AG20443 (cell line): ENCODE measurements at places on chromosomes 11 and 22.

DNA sequence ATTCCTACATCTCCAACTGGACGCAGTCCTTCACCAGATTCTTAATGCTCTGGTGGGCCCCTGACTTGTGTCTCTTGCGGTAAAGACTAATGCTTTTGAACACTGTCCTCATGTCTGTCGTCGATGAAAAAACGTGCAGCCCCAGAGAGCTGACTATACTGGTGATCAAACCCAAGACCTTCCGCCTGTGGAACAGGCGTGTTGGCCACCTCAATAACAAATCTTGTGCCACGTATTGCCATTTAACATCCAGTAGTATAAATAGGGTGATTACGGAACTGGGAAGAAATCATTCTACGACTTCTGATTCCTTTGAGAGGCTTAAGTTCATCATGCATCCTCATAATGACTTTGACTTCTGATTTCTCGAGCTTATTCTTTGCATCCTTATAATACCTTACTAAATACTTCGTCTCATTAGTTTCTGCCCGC lies 45.6 kb downstream of the OR4D9 start:
- DNase-seq: no peak

GRCh38 chr11:16097543-16097942 lies 258.8 kb downstream of the SOX6 start:
- no peak for DNase-seq

DNA sequence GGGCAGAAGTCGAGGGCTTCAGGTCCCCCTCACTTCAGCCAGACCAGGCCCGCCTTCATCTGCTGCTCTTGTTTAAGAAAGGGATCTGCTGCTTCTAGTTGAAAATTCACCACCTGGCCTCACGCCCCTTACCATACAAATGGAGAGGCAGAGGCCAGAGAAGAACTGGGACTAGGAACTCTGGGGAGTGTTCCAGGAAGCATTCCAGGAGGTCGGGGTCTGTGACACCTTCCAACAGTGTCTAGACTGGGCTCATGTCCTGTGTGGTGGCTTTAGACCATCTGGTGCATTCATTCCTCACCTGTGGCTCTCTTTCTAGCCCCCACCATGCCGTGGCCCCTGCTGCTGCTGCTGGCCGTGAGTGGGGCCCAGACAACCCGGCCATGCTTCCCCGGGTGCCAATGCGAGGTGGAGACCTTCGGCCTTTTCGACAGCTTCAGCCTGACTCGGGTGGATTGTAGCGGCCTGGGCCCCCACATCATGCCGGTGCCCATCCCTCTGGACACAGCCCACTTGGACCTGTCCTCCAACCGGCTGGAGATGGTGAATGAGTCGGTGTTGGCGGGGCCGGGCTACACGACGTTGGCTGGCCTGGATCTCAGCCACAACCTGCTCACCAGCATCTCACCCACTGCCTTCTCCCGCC lies 12.3 kb downstream of the TSKU start:
- no peak for DNase-seq

DNA sequence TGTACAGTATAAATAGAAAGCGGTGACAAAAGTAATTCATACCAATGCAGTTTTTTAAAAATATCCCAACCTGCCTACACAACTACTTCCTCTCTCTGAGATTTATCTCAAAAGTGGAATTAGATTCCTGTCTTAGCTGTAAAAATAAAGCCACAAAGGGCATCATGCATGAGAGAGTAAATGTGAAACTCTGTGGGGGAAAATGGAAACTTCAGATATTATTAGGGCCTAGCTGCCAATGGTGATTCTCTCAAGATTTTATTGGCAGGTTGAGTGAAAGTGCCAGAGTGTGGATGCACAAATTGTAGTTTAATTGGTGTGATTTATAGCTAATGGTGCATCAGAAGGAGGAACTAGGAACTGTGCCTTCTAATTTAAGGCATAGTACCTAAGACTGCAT lies 356.9 kb upstream of the CCDC90B start:
- DNase-seq: no peak

DNA sequence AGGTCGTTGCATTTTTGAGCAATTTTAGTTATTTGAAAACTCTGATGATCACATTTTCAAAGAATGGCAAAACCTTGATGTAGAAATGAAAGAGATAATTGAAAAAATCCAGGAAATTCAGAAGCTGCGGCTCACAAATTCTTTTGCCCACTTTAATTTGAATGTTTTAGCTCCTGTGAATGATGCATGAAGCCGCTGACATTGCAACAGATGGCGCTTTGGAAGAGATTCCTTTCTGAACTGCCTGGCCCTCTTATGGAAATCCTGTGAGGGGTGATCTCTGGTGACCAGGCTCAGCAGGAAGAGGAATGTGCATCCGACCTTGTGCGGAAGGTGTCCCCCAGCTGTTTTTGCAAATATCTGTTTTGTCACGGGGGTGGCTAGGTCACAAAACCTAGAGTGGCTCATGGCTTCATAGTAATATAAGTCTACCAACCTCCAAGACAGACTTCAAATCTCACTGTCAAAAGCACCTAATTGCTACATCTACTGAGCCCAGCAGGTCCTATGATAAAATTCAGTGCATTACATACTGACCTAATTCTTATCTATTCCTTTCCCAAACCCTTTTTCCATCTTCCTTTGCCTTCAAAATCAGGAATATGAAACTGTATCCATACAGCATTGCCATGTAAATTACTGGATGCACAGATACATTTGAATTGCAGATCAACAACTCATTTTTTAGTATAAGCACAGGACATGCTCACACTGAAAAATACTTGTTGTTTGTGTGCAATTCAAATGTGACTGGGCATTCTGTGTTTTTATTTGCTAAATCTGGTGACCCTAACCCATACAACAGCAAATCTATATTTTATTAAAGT lies 412.7 kb downstream of the ETS1 start:
- DNase-seq: peak; percentile 64

DNA sequence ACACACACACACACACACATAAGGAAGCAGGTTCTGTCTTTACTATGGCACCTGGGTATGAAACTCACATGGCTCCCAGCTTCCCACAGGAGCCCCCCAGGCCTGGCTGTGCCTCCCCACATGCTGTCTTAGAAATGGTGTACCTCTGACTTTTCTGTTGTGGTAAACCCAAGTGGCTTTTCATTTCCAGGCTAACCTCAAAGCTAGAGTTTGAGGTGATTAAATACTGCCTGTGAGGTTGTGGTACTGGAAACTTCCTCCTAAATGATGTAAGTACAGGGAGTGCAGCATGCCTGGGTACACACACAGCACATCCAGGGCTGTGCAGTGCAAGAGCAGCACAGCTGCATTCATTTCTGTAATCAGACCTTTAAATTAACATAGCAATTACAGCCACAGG lies 34.4 kb downstream of the ME3 start:
- DNase-seq: no peak

- DNase-seq: no peak
Measured at GRCh38 chr22:42622061-42622710, 7.5 kb upstream of the POLDIP3 start.

GRCh38 chr11:111356660-111357048 lies 22.4 kb downstream of the POU2AF1 start:
- no peak for DNase-seq

- no peak for DNase-seq
Measured at GRCh38 chr11:43723617-43724016, 43.1 kb downstream of the HSD17B12 start.

GRCh38 chr11:17639091-17639490 lies 80.3 kb upstream of the MYOD1 start:
- no peak for DNase-seq

DNA sequence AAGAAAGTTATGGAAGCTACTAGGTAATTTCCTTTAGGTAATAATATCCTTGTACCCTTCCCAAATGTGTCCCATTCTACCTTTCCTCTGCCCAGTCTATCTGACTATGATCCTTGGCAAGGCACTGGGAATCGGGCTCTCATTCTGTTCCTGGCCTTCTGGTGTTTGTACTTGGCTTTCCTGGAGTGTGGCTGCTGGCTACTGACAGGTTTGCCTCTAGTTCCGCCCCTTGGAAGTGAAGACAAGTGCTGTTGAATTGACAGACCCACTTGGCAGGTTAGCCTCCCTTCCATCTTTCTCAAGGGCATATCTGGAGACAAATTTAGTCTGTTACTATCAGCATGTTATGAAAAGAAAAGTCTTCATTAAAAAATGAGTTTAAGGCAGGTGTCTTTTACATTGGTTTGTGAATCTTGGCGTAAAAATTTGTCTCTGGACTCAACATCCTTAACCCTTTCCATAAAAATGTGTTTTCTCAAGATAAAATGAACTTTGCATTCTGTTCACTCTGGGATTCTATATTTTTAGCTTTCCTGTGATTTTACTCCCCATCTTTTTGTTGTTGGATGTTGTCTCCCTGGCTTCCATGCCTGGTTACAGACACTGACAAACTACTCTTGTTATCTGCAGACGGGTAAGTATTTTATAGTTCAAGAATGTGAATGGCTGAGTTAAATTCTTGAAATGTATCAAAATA lies 287.4 kb upstream of the PDGFD start:
- no peak for DNase-seq

- peak; percentile 6 for DNase-seq
Measured at GRCh38 chr11:130208241-130209127, 48.9 kb downstream of the ST14 start.

GRCh38 chr11:46597609-46598219 lies 3.9 kb upstream of the AMBRA1 start:
- DNase-seq: no peak

GRCh38 chr11:73340164-73340563 lies 32.1 kb downstream of the ARHGEF17 start:
- DNase-seq: no peak

DNA sequence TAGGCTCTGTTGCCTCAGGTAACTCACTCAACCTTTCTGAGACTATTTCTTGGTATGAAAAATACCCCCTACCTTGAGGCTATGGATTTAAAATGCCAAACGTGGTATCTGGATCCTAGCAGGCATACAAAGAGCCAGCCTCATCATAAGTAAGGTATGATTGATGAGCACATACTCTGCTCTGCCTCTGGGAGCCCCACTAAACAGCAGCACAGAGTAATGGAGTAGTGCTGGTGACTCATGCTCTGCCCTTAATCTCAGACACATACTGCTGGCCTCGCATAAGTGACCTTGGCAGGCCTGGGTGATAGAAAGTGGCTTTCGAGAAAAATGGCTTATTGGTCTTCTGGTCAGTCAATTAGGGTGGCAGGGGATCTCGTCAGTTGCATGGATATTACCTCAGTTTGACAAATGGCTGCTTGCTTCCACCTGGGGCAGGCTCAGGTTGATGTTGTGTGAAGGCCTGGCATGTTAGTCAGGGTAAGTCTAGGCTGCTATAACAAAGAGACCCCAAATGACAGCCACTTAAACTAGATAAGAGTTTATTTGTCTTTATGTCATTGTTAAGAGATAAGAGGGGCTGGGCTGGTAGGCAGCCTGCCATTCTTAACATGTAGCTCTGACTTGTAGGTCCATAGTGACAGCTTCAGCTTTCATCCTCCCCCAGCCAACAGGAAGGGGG lies 15.2 kb upstream of the SLC6A5 start:
- no peak for DNase-seq

DNA sequence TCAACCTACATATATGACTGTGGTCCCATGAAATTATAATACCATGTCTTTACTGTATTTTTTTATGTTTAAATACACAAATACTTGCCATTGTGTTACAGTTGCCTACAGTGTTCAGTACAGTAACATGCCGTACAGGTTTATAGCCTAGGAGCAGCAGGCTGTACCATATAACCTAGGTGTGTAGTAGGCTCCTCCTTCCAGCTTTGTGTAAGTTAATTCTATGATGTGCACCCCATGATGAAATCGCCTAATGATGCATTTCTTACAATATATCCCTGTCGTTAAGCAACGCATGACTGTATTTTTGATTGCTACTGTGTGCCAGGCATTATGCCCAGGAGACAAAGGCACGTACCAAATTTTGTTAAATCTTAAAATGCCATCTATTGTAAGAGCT lies 163.7 kb downstream of the LDLRAD3 start:
- DNase-seq: no peak

DNA sequence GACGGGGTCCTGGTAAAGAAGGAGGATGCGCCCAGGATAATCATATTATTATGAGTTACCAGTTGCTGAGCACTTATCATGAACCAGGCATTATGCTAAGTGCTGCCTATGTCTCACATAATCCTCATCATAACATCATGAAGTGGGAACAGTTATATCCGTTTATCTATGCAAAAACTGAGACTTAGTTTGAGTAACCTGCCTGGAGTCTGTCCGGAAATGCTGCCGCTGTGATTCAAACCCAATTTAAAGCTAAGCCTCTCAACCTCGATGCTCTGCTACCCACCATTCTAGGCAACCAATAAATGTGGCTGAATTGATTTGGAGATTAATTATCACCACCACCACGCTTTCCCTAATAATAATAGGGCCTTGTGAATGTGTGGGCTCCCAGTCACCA lies 111.5 kb upstream of the CLMP start:
- DNase-seq: no peak

- DNase-seq: no peak
Measured at GRCh38 chr11:85652786-85653447, 5.2 kb downstream of the TMEM126A start.

GRCh38 chr22:26461188-26461810 lies 22.3 kb downstream of the HPS4 start:
- peak; percentile 83 for DNase-seq

- DNase-seq: no peak
Measured at GRCh38 chr11:6602096-6602940, 1.1 kb downstream of the RRP8 start.

- peak; percentile 73 for DNase-seq
Measured at GRCh38 chr11:75311858-75312288, 39.6 kb downstream of the ARRB1 start.

DNA sequence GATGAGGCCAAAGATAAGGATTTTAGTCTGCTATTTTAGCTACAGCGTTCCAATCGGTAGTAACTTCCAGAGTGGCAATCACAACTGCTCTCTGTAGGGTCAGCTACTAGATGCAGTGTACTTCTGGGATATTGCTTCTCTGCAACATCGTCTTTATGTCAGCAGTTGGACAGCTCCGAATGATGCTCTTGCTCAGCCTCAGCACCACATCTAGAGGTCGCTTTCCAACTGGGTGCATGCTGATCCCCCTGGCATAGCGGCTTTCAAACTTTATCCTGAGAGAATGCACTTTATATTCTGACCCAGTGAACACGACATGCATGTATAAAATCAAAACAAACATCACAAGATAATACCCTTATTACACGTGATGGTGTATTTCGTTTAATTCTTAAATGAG lies 219.6 kb downstream of the C11orf87 start:
- DNase-seq: peak; percentile 68

- DNase-seq: peak; percentile 78
Measured at GRCh38 chr11:19820100-19820499, 107.5 kb downstream of the NAV2 start.

DNA sequence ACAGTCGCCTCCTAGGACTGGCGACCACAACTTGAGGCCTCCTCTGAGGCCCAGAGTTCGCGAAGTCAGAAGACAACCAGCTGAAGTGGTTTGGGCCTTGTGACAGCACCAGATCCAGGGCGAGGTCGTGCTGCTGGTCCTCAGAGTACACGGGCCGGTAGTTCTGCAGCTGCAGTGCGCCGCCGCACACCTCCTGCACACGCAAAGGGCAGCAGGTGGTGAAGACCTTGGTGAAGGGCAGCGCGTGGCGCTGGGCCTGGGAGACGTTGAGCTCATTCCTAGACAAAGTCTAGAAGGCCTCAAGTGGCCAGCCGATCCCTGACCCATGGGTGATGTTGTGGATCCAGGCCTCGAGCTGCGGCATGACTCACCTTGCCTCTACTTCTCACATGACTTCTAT lies 18.2 kb downstream of the CD3E start:
- no peak for DNase-seq
